Body of pancreas (tissue), 4 donors: ENCODE measurements at places on chromosomes 1 and 21. TPM values are rescaled to one million over a fixed set of nuclear protein-coding genes. Genes with fewer than 3 reads are reported as not detected.

CELA2B gene
- total RNA-seq: 333 TPM

GRCh38 chr1:111221633-111222291 is 5.8 kb upstream of the CHI3L2 start:
- peaks cover 13% of the 10 kb centered on the region for H3K4me1 ChIP-seq
- DNase-seq: no peak
- no peak overlapping the region for H3K4me3 ChIP-seq
- H3K27ac ChIP-seq: no peak overlapping the region
- H3K27me3 ChIP-seq: no peaks in the 10 kb centered on the region
- no peaks in the 10 kb centered on the region for H3K36me3 ChIP-seq

DNA sequence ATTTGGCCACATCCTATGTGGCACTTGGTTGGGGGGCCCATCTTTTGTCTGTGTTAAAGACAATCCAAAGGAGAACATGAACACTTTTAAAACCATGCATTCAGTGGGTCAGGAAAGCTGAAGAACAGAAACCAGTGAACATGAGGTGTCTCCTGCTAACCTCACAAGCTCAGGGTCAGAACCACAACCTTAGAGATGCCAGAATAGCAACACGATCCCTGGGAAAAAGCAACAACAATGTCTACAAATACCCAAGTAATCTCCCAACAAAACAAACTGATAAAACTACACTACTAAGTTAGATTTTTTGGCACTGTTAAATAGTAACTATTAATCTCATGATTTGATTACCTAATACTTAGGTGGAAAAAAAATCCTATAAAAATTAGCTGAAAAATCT is 34.1 kb upstream of the GNG4 start:
- no peak for DNase-seq
- H3K27ac ChIP-seq: no peak overlapping the region
- peaks cover 8% of the 10 kb centered on the region for H3K4me1 ChIP-seq
- H3K27me3 ChIP-seq: no peaks in the 10 kb centered on the region
- no peaks in the 10 kb centered on the region for H3K36me3 ChIP-seq
- H3K4me3 ChIP-seq: no peak overlapping the region

DNA sequence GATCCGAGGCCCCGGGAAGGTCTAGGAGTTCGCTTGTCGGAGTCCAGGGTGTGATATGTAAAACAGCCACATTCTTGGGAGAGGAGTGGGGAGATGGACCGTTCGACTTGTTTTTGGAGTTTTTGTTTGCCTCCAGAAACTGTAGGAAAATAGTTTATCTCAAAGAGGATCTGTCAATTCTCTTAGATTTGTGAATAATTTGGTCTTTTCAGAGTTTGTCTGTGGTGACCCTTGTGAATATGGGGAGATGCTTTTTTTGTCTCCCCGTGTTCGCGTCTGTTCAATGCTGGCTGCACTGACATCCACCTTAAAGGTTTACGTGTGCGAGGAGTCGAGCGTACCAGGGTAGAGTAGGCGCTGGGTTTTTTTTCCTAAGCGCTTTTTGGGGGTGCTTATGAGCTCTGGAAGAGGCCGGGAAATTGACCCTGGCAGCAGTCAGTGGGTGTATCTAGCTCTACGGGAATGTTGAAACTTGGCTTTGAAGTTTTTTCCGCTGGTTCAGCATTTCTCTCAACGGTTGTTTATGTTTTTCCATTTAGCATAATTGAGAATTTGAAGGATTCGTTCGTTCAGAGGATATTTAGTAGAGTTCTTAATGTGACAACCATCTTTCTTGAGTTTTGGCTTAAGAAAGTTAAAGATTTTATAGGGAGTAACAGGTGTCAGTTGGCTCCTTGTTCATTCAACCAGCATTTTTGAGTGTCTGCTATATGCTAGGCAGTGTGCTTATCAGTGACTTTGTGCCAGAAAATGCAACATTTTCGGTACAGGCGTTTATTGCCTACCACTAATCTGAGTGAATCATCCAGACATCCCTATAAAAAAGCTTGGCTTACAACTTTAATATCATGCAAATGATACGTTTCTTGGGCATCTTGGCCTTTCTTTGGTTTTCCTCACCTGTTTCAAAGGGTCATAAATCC is 1.2 kb downstream of the SZRD1 start:
- H3K4me1 ChIP-seq: peaks cover 77% of the 10 kb centered on the region
- H3K27me3 ChIP-seq: no peaks in the 10 kb centered on the region
- peak overlapping the region; percentile 73 for H3K4me3 ChIP-seq
- no peak for DNase-seq
- H3K36me3 ChIP-seq: no peaks in the 10 kb centered on the region

TRIM63 gene
- not detected for total RNA-seq
